ENCODE measurements at places on chromosomes 1 and 21.

GRCh38 chr1:231921646-231922345 is 295.2 kb downstream of the DISC1 start:
- DNase-seq: no peak

- DNase-seq: no peak
Measured at GRCh38 chr1:186465946-186466345, 5.0 kb upstream of the PDC start.

- no peak for DNase-seq
Measured at GRCh38 chr21:32426066-32426465, 13.6 kb downstream of the EVA1C start.

- DNase-seq: no peak
Measured at GRCh38 chr1:223298701-223299100, 65.3 kb downstream of the SUSD4 start.

GRCh38 chr1:104295511-104295910 is 545.8 kb downstream of the AMY1C start:
- no peak for DNase-seq

GRCh38 chr21:33296156-33296555 is 28.6 kb upstream of the IFNAR1 start:
- no peak for DNase-seq

GRCh38 chr1:1050577-1051052 is 23.5 kb downstream of the RNF223 start:
- DNase-seq: no peak

DNA sequence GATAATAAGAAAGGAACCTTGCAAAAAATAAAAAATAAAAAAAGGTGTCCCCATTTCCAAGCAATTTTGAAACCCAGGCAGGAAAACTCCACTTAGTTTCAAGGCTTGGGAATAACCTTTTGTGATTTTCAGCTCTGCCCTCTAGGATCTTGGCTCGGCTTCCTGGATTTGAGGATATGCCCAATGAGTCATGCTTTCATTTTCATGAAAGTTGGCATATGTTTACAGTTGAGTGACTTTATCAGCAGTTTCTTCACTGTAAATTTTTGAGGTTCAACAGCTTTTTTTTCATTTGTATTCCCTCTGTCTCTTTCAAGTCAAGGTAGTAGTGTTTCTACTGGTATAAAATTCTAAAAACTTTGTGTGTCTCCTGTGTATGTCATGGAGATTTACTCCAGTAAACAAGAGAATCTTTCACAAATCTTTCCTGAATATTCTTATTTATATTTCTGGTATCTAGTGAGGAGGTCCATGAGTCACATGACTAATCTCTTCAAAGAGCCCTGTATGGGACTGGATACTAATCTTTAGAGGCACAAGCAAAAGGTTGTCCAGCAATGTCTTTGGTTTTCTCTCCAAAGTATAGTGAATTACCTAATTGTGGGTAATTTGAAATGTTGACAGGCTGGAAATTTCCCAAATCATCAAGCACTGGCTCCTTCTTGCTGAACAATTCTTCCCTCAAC is 335.3 kb downstream of the BRINP2 start:
- no peak for DNase-seq

GRCh38 chr1:8860738-8861516 is 17.6 kb downstream of the ENO1 start:
- no peak for DNase-seq

Data from anterior cingulate cortex (tissue), 58 donors.